Stimulated activated CD4-positive, alpha-beta T cell treated with anti-CD3 and anti-CD28 coated beads, Interleukin-4, amount 100 ng/mL, for 48 hours (primary cell): ENCODE measurements at places on chromosomes 13 and 19.
A peak's percentile ranks its signal among the peaks of the same experiment; 100 is the strongest.

GRCh38 chr19:31214997-31215396, 134.2 kb downstream of the TSHZ3 start:
- no peak for DNase-seq

DNA sequence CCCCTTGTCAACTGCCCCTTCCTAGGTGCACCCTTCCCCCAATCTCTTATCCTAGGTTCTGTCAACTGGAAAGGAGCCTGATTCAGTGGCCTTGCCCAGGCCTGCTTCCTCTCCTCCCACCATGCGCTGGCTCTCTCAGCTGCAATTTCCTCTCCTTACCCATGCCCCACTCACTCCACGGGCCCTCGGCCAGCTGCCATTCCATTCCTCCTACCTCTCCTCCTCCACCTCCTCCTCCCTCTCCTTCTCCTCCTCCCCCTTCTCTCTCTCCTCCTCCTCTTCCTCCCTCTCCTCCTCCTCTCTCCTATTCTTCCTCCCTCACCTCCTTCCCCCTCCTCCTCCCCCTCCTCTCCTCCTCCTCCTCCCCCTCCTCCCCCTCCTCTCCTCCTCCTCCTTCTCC, 9.6 kb upstream of the TIMM44 start:
- DNase-seq: no peak

DNA sequence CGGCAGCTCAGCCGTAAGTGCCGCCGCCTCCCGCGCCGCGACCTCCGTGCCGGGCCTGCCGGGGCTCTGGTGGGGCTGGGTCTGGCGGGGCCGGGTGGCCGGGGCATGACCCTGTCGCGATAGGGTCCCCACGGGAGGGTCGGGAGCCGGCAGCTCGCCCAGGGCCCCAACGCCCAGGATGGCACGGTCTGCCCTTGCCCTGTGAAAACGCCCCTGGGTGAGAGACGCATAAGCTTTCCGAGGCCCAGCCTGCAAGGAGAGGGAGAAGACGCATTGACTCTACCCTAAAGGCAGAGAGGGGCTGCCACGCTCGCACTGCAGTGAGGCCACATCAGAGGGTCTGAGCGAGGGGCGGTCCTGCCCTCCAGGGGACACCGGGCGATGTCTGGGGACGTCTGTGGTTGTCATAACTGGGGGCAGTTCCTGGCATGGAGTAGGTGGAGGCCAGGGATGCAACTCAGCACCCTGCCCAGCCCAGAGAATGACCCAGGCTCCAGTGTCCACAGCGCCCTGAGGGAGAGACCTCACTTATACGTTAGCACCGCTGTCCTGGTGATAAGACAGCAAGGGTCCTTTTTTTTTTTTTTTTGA, 539 bp downstream of the ZNF554 start:
- DNase-seq: no peak

GRCh38 chr13:76266561-76266960, 619.6 kb downstream of the KCTD12 start:
- DNase-seq: no peak

DNA sequence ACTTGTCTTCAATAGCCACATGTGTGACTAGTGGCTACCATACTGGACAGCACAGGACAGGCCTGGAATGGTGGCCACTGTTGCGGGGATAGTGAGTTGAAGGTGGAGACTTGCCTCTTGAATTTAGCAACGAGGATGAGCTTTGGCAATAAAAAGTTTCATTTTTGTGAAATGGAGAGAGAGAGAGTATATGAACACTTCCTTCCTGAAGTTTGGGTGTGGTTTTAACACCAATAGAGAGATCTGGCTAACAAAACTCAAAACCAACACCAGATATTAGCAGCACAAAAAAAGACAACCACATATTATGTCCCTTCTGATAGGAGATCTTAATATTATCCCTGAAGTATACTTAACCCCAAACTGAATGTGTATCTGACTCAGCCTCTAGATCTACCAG, 6.3 kb upstream of the LRFN3 start:
- no peak for DNase-seq

GRCh38 chr13:30818323-30818960, 83.1 kb downstream of the ALOX5AP start:
- DNase-seq: no peak

- DNase-seq: no peak
These were observed 275.6 kb downstream of the TSHZ3 start for GRCh38 chr19:31073485-31074198.

- no peak for DNase-seq
These were observed 13.6 kb downstream of the POLR1D start for GRCh38 chr13:27635266-27635665.

DNA sequence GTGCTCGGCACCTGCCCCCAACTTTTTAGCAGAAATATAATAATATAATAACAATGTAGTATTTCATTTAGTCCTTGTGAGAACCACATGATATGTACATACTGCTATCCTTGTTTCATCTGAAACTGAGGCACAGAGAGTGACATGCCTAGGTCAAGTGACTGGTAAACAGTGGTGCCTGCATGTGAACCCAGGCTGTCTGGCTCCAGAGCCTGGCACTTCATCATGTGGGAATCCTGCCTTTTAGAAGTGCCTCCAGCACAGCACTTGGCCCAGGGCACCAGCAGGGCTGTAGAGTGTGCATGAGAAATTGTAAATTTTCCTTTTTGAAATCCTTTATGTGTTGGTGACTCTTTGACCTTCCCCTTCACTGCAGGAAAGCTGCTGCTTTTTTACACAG, 27.4 kb downstream of the PRAM1 start:
- no peak for DNase-seq

- no peak for DNase-seq
These were observed 476.9 kb upstream of the KLHL1 start for GRCh38 chr13:70585109-70585508.

- no peak for DNase-seq
These were observed 42.5 kb downstream of the STARD13 start for GRCh38 chr13:33242984-33243617.

GRCh38 chr19:57708641-57709361, at the start of gene ZNF154:
TSS of gene ZNF154 (minus strand) at chr19:57709204. CDS start at chr19:57708971, 233 bp downstream.
- no peak for DNase-seq

DNA sequence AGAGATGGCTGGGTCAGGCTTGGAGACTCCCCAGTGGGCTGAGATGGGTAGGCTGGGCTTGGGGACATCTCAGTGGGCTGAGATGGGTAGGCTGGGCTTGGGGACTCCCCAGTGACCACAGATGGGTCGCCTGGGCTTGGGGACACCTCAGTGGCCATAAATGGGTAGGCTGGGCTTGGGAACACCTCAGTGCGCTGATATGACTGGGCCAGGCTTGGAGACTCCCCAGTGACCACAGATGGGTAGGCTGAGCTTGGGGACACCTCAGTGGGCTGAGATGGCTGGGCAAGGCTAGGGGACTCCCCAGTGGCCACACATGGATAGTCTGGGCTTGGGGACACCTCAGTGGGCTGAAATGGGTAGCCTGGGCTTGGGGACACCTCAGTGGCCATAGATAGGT, 12.8 kb downstream of the IQCN start:
- no peak for DNase-seq

DNA sequence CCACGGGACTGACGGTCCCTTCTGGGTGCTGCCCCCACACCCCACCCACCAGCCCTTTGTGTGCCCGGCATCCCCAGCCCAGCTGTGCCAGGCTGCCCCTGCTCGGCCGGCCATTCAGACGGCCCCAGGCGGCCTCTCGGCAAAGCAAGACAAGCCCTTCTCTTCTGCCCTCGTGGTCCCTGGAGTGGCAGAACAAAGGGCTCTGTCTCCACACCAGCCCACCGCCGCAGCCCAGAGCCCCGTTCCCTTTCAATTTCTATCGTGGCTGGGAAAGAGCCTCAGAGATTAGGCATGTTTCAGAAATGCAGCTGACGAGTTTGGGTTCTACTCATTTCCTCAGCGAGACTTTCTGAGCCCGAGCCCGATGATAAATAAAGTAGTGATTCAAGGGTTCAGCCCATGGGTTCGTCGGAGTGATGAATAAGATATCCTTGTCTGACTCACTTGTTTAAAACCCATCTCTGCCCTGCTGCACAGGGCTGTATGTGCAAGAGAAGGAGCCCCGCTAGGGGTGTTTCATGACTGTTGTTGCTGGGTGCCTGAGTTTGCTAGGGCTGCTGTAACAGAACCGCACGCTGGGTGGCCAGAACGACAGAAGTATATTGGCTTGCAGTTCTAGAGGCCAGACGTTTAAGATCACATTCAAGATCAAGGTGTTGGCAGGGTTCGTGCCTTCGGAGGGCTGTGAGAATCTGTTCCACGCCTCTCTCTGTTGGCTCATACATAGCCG, 4.3 kb downstream of the MYO9B start:
- peak; percentile 71 for DNase-seq

- no peak for DNase-seq
These were observed 32.5 kb upstream of the STARD13 start for GRCh38 chr13:33318037-33318436.

GRCh38 chr13:74820809-74821208, 661.2 kb downstream of the TBC1D4 start:
- DNase-seq: no peak

DNA sequence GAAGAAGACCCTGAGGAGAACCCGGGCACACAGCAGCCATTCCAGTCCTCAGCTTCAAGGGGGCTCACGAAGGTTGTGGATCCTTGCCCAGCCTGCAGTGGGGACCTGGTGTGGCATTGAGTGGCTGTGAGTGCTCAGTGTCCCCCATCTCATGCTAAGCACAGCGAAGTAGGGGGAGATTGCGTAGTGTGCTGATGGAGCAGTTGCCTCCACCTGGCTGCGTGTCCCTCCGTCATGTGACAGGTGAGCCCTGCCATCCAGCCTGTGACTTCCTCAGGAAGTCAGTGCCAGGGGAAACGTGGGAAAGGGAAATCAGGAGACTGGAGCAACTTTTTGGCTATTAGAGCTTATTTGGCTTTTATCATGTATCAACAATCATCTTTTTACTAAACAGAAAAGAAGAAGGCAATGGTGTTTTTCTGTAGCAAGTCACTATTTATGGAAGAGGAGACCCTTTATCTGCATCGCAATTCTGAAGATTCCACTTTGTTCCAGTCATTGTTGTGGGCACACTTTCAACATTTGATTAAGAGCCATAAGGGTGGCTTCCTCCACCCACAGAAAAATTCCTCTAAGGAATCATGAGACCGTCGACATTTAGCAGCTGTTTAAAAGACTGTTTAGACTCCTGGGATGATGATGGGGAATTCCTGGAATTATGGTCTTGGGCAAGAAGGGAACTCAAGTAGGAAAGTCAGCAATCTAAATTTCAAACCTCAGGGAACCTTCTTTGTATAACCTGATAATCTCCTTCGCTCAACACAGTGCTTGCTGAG, 126.8 kb upstream of the SPATA13 start:
- no peak for DNase-seq

DNA sequence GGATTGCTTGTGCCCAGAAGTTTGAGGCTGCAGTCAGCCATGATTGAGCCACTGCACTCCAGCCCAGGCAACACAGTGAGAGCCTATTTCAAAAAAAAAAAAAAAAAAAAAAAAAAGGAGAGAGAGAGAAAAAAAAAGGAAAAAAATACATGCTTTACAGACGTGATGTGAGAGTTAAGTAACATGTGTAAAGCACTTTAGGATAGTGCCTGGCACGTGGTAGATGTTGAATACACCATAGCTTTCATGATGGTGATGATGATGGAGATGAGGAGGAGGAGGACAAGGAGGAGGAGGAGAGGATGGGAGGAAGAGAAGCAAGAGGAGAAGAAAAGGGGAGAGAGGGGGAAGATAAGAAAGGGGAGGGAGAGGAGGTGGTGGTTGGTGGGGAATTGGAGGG, 15.1 kb upstream of the RUBCNL start:
- no peak for DNase-seq

- DNase-seq: no peak
These were observed 14.1 kb upstream of the PCDH8 start for GRCh38 chr13:52862358-52863206.

GRCh38 chr13:99577934-99578917, 77.0 kb downstream of the TM9SF2 start:
- no peak for DNase-seq

GRCh38 chr13:107873926-107874325, 341.4 kb downstream of the LIG4 start:
- no peak for DNase-seq

DNA sequence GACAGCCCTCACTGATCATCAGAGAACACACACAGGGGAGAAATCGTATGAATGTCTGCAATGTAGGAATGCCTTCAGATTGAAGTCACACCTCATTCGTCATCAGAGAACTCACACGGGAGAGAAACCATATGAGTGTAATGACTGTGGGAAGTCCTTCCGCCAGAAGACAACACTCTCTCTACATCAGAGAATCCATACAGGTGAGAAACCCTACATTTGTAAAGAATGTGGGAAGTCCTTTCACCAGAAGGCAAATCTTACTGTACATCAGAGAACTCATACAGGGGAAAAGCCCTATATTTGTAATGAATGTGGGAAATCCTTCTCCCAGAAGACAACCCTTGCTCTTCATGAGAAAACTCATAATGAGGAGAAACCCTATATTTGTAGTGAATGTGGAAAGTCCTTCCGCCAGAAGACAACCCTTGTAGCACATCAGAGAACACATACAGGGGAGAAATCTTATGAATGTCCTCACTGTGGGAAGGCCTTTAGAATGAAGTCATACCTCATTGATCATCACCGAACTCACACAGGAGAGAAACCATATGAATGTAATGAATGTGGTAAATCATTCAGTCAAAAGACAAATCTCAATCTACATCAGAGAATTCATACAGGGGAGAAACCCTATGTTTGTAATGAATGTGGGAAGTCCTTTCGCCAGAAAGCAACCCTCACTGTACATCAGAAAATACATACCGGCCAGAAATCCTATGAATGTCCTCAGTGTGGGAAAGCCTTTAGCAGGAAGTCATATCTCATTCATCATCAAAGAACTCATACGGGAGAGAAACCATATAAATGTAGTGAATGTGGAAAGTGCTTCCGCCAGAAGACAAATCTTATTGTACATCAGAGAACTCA, 32.5 kb downstream of the ZNF567 start:
- no peak for DNase-seq

DNA sequence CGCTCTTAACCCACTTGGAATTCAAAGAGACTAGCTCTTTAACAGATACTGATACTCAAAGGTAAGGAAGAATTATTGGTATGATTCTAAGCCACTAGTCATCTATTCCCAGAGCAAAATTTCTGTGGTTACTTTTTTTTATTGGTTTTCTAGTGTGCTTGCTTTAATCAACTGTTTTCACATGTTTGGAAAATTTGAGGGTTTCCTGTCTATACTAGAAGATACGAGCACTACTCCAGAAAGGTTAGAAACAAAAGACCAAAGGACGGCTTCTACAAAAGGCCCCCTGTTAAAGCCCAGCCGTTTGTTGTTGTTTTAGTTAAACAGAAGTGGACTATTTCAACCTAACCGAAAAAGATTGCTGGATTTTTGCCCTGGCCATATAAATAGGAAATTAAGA, 18.5 kb upstream of the LPAR6 start:
- DNase-seq: no peak

GRCh38 chr13:27977476-27978300, 8.6 kb upstream of the CDX2 start:
- no peak for DNase-seq

- DNase-seq: no peak
These were observed 321.2 kb downstream of the IRS2 start for GRCh38 chr13:109465148-109465547.

GRCh38 chr19:35641515-35642151, at the start of gene ETV2:
TSS of gene ETV2 (plus strand) at chr19:35641745. CDS start at chr19:35642461, 716 bp downstream.
- peak; percentile 23 for DNase-seq
